ENCODE measurements at places on chromosomes 6 and 20.
A peak's percentile ranks its signal among the peaks of the same experiment; 100 is the strongest.

DNA sequence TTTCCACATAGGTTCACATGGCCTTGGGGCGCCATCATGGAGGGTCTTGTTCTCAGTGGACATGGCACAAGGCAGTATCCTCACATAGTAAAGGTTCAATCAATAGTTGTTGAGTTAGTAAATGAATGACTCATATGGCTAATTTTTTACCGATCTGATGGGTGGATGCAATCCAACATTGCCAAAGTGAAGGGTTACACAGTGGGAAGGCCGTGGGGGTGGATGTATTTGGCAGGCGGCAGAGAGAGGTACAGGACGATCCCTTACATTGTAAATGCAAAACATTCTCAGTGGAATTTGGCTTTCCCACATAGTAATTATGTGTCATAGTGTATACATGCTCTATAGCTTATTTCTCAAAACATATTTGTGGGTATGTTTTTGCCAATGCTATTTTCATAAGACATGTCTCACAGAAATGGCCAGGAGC lies 21.0 kb upstream of the PDE7B start:
- no peak for DNase-seq

DNA sequence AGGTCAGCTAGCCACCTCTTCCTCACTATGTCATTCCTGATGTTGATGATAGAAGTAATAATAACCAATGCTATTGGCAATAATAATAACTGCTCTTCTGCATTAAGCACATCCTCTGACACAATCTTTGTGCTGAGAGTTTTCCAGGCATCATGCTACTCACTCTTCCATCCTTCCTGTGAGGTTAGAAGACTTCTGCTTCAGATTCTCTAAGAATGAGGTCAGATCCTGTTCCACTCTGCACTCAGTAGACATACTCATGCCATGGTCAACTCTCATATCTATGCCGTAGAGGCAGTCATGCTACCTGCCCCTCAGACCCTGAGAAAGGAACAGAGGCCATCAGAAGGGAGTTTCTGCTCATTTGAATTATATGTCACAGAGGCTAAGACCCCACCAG lies 98.1 kb upstream of the TOP1 start:
- no peak for DNase-seq

GRCh38 chr6:149913085-149913484 lies 9.8 kb downstream of the RAET1G start:
- no peak for DNase-seq

- no peak for DNase-seq
Observed at GRCh38 chr20:59608871-59609270, 4.5 kb downstream of the PHACTR3 start.

DNA sequence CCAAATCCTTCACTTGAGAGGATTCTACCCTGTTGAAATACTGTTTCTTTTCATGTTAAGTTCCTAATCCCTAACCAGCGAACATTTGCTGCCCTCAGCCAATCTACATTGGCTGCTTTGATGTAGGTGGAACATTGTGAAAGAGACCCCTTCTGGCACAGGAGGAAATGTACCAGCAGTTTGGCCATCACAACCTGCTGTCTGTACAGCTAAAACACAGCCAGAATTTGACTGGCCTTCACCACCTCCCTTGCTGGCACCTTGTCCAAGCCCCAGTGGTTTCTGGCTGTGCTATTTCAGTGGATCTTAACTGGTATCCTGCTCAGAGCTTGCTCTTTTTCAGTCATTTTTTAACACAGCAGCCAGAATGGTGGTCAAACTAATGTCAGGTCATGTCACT lies 202.1 kb upstream of the EPHA7 start:
- DNase-seq = no peak

DNA sequence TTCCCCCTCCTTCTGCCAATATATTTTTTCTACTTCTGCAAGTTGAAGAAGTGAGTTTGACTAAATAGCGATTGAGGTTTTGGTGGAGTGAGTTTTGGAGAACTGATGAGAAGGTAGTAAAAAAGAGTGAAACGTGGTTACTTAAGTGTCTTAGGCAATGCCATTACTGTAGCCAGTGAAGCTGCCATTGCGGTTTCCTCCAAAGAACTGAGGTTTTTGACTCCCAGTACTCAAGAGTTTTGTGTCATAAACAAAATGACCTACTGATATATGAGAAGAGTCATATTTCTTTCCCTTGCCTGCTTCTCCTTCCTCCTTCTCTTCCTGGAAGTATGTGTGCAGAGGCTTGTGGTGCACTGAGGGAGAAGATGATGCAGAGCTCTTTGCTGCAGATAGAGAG lies 554.5 kb upstream of the MAP3K7 start:
- no peak for DNase-seq

- peak; percentile 10 for DNase-seq
Observed at GRCh38 chr6:55953335-55953734, 77.9 kb upstream of the BMP5 start.

- no peak for DNase-seq
Observed at GRCh38 chr6:158464483-158464882, 95.4 kb upstream of the TMEM181 start.

All from putamen (tissue), 1 donor.